ENCODE measurements at places on chromosomes 7 and 10. TPM values are rescaled to one million over a fixed set of nuclear protein-coding genes. Genes with fewer than 3 reads are reported as not detected.

DNA sequence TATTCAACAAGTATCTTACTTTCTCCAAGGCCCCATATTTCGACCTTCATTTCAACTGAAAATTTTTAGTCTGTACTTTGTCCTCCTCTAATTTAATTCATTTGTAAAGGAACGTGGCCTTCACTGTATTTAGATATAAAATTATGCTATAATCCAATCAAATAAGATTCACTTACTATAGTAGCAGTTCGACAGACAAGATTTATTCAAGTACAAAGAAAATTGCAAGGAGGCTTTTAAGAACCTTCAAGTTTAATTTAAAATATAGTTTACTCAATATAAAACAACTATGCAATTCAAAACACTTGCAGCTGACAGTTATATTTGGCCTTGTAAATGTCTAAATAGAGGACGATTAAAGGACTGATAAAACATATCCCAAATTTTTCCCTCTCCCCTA, 85.6 kb downstream of the RAPGEF5 start:
- no peak overlapping the region for H3K4me3 ChIP-seq
- DNase-seq, result no peak
- no peaks in the 10 kb centered on the region for H3K27me3 ChIP-seq
- H3K4me1 ChIP-seq, result peaks cover 29% of the 10 kb centered on the region
- no peak overlapping the region for H3K27ac ChIP-seq
- H3K36me3 ChIP-seq, result no peaks in the 10 kb centered on the region

Gene TUBAL3
- 0.22 TPM for total RNA-seq

- no peaks in the 10 kb centered on the region for H3K36me3 ChIP-seq
- DNase-seq, result no peak
- no peaks in the 10 kb centered on the region for H3K4me1 ChIP-seq
These were observed 110.6 kb downstream of the RAB11FIP2 start for GRCh38 chr10:117936141-117936540.

DNA sequence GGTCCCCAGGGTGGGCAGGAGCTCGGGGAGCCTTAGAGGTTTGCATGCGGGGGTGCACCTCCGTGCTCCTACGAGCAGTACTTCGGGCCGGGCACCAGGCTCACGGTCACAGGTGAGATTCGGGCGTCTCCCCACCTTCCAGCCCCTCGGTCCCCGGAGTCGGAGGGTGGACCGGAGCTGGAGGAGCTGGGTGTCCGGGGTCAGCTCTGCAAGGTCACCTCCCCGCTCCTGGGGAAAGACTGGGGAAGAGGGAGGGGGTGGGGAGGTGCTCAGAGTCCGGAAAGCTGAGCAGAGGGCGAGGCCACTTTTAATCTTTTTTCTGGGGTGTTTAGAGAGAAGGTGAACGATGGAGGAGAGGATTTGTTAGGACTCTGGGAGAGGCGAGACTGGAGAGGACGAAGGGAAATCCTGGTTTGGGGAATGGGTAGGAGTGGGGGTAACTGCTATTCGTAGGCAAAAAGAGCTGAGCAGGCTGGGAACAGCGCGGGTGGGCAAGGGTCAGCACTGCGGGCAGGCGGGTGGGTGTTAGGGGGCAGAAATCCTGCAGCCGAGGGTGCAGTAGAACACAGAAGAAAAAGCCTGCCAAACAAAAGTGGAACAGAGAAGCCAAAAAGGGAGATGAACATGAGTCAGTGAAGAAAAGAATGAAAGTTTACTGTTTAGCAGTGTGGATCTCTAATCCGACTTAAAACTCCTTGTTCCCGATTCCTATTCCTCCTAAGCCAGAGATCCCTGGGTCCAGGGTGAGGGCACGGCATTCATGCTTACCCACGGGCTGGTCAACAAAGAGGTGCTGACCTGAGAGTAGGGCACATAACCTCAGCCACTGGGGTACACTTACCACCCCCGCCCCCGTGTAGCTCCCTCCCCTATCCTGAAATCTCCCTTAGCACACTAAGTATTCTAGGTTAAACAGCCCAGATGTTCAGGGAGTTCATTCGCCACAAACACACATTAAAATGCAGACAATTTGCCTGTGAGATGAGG, 26.9 kb downstream of the PRSS2 start:
- no peaks in the 10 kb centered on the region for H3K36me3 ChIP-seq
- peaks cover 14% of the 10 kb centered on the region for H3K4me1 ChIP-seq

Gene LEP
- total RNA-seq, result not detected

DNA sequence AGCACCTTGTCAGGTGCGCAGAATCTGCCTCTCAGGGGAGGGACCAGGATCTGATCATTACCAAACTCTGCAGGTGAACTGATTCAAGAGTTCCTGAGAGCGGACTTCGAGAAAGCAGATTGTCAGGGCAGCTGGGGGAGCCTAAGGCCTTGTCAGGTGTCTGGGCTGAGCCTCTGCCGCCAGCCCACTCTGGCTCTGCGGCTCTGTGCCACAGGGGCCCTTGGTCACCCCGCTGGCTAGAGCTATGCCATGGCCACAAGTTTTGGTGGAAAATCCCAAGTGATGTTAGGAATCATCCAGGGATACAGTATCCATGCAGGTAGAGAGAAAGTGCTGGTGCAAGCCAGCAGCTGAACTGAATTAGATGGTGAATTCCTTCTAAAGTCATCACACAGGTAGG, 4.2 kb downstream of the ADAMTS14 start:
- no peaks in the 10 kb centered on the region for H3K36me3 ChIP-seq
- peaks cover 16% of the 10 kb centered on the region for H3K4me1 ChIP-seq
- no peak overlapping the region for H3K27ac ChIP-seq
- H3K4me3 ChIP-seq, result no peak overlapping the region

DNA sequence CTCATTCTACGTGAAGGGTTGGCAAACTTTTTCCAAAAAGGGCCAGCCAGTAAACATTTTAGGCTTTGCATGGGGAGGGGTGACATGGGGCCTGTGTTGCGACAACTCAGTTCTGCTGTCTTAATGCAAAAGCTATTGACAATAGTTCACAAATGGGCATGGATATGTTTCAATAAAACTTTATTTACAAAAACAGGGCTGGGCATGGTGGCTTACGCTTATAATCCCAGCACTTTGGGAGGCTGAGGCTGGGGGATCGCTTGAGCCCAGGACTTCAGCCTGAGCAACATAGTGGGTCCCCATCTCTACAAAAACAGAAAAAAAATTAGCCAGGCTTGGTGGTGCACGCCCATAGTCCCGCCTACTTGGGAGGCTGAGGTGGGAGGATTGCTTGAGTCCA, 141.1 kb downstream of the SVIL start:
- no peak overlapping the region for H3K4me3 ChIP-seq
- DNase-seq, result no peak
- no peaks in the 10 kb centered on the region for H3K27me3 ChIP-seq
- no peaks in the 10 kb centered on the region for H3K4me1 ChIP-seq
- no peak overlapping the region for H3K27ac ChIP-seq
- H3K36me3 ChIP-seq, result peaks cover 52% of the 10 kb centered on the region
